Left lobe of liver (tissue), 2 donors: ENCODE measurements at places on chromosomes 5 and 9. TPM values are rescaled to one million over a fixed set of nuclear protein-coding genes. Genes with fewer than 3 reads are reported as not detected.

ANXA6 gene
- 232 TPM for total RNA-seq

RXRA gene
- total RNA-seq: 163 TPM

SHOC1 gene
- total RNA-seq: not detected

DBN1 gene
- total RNA-seq: 1.7 TPM

GPR151 gene
- total RNA-seq: not detected

NR5A1 gene
- 0.40 TPM for total RNA-seq

CDH9 gene
- not detected for total RNA-seq

PTPDC1 gene
- 1.1 TPM for total RNA-seq

FST gene
- total RNA-seq: 16.9 TPM

CCNJL gene
- total RNA-seq: 0.48 TPM

HNRNPA0 gene
- 8.6 TPM for total RNA-seq

P4HA2 gene
- total RNA-seq: 13.8 TPM

FOXD4L6 gene
- total RNA-seq: not detected

SPAAR gene
- total RNA-seq: 1.1 TPM

KCNV2 gene
- total RNA-seq: not detected
